IPS-NIHi11 (cell line): ENCODE measurements at places on chromosomes 2 and 18.

DNA sequence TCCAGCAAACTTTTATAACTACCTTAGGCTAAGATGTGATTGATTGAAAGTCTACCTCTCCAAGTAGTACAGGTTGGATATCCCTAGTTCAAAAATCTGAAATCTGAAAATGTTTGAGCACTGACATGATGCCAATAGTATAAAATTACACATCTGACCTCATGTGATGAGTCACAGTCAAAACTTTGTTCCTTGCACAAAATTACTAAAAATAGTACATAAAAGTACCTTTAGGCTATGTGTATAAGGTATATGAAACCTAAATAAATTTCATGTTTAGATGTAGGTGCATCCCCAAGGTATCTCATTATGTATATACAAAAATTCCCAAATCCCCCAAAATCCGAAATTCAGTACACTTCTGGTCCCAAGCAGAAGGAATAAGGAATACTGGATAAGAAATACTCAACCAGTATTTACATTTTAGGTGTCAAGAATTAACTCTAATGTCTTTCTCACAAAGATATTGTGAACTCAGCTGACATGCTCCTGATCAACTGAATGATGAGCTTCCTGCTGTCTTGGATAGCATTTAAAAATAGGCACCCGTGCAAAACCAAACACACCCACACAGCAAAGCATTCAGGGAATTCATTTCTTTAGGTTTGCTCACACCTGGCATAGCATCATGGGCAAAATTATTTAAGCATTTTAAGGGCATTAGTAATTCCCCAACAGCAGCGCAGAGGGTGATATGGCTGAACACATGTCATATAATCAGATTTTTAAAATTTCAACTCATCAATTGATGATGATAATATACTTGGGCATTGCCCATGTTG lies 497.4 kb upstream of the MEIS1 start:
- no peak for DNase-seq

GRCh38 chr2:100819370-100820272 lies at the start of gene NPAS2:
NPAS2 (plus strand) TSS chr2:100820139; CDS start chr2:100904755, 84,616 bp downstream.
- DNase-seq: peak; percentile 77

GRCh38 chr2:63861220-63861822 lies 19.6 kb downstream of the UGP2 start:
- peak; percentile 22 for DNase-seq

DNA sequence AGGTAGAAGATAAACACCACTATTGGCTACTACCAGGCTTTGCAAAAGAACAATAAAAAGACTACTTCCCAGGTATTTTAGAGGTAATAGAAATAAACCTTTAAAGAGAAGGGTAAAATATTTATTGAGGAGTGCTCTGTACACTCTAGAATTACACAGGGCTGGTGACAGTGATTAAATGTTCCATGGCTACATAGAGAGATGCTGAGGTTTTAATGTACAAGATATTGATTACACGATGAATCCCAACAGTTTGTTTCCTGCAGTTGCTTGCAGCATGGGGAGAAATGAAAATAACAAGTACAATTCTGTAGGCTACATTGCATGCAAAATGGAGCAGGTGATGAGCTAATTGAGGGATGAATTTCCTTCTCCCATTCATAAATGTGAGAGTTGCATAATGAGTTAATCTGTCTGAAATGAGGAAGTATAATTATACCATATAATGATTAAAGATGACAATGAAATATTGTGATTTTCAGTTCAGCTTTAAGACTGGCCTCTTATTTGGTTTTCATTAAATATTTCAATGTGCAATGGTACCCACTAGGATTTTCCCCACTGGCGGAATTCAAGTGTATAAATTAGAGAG lies 266.1 kb downstream of the SOCS6 start:
- DNase-seq: no peak

DNA sequence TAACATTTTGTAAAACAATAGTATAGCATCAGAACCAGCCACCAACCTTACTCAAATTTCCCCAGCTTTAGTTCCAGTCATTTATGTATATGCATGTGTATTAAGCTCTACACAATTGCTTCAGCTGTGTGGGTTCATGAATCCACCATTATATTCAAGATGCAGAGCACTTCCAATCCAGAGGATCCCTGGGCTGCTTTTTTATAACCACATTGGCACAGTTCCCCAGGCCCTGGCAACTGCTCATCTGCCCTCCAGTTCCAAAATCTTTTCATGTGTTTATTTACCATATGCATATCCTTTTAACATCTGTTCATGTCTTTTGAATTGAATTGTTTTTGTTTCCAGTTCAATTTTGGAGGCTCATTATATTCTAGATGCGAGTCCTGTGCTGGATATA lies 482.9 kb upstream of the HS6ST1 start:
- no peak for DNase-seq

DNA sequence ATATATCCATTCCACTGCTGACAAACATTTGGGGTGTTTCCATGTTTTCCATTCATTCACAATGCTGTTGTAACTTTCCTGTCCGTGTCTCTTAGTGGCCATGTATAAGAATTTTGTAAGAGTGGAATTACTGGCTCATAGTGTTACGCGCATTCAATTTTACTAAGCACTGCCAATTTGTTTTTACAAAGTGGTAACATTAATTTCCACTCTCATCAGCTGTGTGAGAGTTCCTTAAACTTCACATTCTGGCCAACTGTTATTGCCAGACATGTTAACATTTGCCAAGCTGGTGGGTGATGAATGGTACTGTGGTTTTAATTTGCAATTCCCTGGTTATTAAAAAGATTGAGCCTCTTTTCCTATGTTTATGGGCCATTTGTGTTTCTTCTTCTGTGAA lies 134.2 kb downstream of the DTNB start:
- DNase-seq: no peak

DNA sequence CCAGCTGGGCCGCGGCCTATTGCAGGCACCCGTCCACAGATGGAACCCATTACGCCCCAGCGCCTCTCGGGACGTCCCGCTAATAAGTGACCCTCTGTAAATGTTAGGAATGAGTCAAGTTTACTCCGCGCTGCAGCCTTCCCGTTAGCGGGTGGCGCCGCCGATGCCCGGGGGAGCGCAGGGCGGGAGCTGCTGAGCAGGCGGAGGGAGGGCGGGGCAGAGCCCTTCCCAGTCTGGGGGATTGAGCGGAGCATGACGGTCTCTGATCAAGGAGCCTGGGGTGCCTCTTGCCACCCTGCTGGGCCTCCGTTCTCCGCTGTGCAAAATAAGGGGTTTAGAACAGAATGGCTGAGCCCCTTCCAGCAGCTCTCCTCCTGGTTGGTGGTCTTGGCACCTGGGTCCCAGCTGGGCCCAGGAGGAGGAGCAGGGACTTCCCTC lies 10.5 kb downstream of the CROCC2 start:
- DNase-seq: peak; percentile 87

DNA sequence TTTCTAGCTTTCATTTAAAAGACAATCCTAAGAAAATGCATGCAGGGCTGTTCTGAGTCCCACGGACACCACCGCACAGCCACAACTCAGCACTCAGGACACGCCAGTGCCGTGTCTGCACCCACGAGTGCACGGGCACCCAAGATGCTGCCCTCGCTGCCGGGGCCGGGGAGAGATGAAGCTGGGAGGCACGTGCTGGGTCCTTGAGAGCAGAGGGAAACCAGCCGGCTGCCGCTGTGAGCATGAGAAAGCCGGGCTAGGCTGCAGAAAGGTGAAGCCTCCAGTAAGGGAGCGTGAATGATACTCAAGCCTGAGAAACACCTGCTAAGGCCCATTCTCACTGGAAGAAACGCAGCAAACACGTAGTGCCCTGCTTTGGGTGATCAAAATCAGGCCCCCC lies 4.8 kb downstream of the COPS9 start:
- no peak for DNase-seq

- DNase-seq: no peak
Measured at GRCh38 chr2:99398303-99398702, 61.1 kb downstream of the EIF5B start.

- DNase-seq: peak; percentile 27
Measured at GRCh38 chr18:79873449-79874110, 75.8 kb downstream of the KCNG2 start.

GRCh38 chr2:210681491-210681890 lies 125.1 kb downstream of the CPS1 start:
- DNase-seq: no peak

DNA sequence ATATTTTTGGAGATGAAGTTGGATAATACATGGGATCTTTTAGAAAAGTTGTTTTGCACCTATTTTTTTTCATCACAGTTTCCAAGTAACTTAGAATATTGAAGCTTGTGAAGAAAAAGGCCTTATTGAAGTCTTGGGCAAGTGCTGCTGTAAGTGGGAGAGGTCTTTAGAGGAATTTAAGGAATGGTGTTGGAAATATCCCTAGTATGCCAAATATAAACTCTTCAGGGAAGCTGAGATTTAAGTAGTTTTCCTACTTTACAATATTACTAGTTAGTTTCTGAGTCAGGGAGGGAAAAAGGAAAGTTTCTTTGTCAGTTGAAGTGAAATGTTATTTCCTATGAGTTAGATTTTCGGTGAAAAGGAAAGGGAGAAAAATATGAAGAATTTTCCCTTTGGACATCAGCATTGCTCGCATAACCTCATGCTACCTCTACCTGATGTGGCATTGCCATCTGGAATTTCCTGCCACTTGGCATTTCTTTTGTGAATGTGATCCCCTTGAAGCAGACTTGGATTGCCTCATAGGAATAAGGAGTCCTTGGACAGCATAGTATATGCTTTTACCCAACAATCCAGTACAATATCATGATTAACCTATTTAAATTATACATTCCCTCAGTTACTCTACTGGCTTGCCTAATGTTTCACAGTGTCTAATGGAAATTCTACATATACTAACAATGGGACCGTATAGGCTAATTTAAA lies 12.1 kb downstream of the PLEKHH2 start:
- no peak for DNase-seq

DNA sequence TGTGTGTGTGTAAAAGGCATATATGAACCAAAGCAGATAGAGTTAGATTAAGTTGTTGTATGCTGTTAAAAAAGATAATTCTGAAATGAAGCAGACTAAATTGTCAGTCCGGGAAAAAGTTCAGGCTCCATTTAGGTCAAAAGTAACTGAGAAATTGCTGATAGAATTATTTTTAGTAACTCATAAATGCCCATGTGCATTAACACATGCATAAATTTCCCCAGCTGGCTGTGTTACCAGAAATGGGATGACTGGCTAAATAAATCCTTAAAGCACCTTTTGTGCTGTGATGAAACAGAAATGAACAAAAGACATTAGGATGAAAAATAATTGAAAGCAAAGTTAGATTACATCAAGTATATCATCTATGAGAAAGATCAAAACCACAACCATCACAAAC lies 111.3 kb downstream of the NYAP2 start:
- DNase-seq: no peak

DNA sequence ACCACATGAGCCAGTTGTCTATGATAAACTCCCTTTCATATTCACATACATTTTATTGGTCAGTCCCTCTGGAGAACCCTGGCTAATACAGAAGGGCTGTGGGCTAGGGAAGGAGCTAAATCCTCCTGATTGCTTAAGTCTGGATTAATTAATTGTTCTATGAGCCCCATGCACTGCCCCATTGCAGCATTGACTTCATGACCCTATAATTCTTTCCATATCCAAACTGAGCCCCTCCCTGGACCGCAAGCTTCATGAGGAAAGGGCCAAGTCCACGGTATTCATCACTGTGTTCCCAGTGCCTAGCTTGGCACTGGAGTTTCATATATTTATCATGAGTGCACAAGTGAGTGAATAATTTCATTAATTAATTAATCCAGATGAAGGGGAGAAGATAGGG lies 124.0 kb downstream of the MBD2 start:
- DNase-seq: no peak

DNA sequence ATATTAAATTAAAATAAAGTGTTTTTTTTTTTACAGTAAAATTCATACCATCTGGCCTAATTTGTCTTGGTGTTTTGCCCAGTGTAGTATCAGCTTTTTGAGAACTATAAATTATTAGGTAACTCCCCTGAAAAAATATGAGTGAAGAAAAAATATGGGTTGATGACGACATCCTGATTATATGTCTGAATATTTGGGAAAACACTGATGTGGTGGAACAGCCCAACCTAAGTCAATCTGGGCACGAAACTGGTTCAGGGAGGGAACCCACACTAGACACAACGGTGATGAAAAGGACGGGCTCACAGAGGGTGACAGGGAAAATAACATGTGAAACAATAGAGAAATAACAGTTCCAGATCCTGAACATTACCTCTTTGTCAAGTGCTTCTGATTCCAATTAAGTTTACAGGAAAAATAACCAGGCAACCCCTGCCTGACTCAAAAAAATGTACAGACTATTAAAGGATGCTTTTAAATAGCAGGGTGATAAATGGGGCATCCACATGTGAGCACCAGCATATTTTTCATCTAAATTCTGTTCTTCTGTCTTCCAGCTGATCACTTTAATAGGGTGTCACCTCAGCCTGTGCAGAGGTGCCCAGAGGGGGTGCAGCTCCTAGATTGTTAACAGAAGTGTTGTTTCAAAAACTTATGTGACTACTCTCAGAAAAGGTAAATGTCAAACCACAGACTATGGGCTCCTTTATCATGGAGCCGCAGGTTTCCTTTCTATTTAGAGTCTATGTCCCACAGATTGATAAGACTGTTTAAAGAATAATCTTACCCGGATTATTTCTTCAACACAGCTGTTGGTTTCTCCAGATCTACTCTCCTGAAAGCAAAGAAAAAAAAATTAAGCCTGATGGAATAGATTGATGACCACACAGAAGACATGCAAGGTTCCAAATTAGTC lies 305.4 kb downstream of the AFF3 start:
- DNase-seq: no peak

DNA sequence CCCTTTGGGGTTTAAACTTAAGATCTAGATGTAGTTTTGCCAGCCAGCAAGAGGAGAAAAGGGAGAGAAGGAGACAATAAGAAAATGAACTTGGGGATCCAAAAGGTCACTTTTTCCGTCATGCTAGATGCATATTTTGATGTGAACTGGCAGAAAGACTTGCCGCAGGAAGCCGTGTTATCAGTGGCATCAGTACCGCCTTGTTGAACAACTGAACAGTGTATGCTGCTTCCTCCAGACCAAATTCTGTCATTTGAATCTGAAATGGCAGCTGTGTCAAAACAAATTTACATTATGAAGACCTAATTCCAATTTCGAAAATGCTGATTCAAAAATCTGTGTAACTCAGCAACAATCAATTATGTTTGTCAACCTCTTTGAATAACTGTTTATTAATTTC lies 42.1 kb downstream of the TMEM200C start:
- no peak for DNase-seq

DNA sequence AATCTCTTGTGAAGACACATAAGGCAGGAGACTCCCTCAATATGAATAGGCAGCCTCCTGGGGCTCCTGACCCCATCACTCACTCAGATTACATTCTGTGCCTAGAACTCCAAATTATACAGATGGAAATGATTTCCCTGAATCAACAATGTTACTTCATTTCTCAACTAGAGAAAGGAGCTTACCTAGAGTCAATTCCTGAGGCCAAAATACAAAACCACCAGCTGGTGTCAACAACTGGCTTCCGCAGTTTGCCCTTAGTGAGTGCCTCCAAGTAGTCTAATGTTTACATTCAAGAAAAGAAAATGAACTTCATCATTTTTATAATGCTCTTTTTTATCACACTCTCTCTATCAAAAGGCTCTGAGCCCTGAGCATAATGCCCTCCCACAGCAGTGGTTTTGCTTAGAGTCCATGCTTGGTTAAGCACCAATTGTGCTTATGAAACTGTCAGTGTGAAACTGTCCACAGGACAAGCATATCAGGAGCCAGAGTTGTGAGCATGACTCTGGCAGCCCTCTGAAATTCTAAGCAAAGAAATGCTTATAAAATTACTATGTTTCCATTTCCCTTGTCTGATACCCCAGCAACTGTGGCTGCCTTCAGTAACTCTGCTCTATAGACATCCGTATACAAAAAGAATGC lies 305.7 kb upstream of the PKDCC start:
- no peak for DNase-seq
